ENCODE measurements at places on chromosomes 3 and 15.

DNA sequence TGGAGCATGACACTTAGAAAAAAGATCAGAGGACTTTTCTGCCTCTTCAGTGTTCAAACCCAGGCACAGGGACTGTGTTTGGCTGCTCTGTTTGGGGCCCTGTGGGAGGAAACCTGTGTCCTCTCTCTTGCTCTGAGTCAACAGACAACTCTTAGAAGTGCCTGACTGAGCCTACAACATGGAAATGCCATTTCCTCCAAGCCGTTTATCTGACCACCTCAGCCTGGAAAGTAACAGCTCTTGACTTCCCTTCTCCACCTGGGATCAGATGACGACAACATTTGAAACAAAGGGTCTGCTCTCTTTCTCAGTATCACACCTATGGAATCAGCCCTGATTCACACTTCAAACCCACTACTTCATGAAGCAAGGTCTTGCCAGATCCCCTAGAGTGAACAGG lies 91.3 kb upstream of the CTDSPL start:
- H3K4me3 ChIP-seq = no peak overlapping the region
- H3K27ac ChIP-seq = no peak overlapping the region
- no peaks in the 10 kb centered on the region for H3K36me3 ChIP-seq
- peaks cover 11% of the 10 kb centered on the region for H3K27me3 ChIP-seq
- DNase-seq = no peak

- no peak for DNase-seq
- no peak overlapping the region for H3K4me3 ChIP-seq
- H3K27me3 ChIP-seq = peaks cover 14% of the 10 kb centered on the region
- no peaks in the 10 kb centered on the region for H3K4me1 ChIP-seq
- H3K36me3 ChIP-seq = no peaks in the 10 kb centered on the region
- no peak overlapping the region for H3K27ac ChIP-seq
Measured at GRCh38 chr15:88139936-88140335, 116.6 kb downstream of the NTRK3 start.

GRCh38 chr3:97662762-97663161 lies 101.8 kb upstream of the ARL6 start:
- no peak overlapping the region for H3K4me3 ChIP-seq
- no peak overlapping the region for H3K27ac ChIP-seq
- no peaks in the 10 kb centered on the region for H3K36me3 ChIP-seq
- peaks cover 9% of the 10 kb centered on the region for H3K27me3 ChIP-seq

- no peak overlapping the region for H3K4me3 ChIP-seq
- no peak for DNase-seq
- no peak overlapping the region for H3K27ac ChIP-seq
- no peaks in the 10 kb centered on the region for H3K4me1 ChIP-seq
- no peaks in the 10 kb centered on the region for H3K36me3 ChIP-seq
Measured at GRCh38 chr15:68717951-68718350, 102.7 kb downstream of the ANP32A start.

DNA sequence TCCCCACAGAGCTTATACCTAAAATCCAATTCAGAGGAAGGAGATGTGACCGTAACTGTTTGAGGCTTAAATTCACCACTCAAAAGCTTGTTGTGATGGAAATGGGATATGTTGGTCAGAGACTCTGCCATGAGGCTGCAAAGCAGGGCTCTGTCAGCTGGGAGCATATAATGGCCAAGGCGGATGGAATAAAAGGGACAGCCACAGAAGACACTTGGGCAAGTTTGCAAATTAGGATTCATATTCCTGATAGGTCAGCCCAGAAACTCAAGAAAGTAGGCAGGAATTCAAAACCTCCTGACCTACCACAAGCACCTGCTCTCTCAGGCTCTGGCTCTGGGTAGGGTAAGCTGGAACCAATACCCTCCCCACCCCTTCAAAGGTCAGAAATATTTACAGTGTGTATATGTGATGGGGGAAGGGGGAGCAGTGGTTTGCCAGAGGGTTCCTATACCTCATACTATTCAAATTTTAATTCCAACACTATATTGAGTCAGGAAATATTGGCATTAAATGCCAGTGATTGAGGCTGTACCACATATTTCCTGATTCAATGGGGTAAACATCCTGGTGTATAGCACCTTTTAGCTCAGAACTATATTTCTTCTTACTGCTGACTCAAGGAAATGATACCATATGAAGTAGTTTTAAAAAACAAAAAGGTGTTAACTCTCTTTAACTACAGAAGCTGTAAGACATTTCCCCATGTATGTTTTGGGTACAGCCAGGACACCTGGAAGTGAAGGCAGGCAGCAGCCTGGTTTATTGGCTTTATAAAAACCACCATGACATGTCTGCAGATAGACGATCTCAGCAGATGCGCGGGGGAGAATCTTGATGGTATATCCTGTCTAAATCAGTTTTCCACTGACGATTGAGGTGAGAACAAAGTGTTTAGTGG lies 19.2 kb downstream of the FYCO1 start:
- H3K27me3 ChIP-seq = no peaks in the 10 kb centered on the region
- peaks cover 86% of the 10 kb centered on the region for H3K36me3 ChIP-seq
- H3K27ac ChIP-seq = peak overlapping the region; percentile 58
- no peak overlapping the region for H3K4me3 ChIP-seq
- H3K4me1 ChIP-seq = peaks cover 88% of the 10 kb centered on the region

DNA sequence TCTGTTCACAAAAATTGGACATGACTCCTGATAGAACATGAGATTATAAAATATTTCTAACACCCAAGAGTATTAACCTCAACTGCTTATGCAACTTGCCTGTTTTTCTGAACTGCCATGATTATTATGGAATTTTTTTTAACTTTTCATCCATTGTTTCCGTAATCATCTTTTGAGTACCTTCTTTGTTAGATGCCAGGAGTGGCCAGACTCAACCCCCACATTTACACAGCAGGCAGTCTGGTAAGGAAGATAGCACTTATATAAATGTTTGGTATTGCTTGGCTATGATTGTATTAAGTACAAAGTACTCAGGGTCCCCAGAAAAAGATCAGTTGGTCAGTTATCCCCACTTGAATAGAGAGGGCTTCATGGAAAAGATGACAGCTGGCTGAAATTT lies 74.3 kb downstream of the CRYBG3 start:
- H3K27me3 ChIP-seq = no peaks in the 10 kb centered on the region
- H3K27ac ChIP-seq = no peak overlapping the region
- H3K4me3 ChIP-seq = no peak overlapping the region
- H3K4me1 ChIP-seq = peaks cover 1% of the 10 kb centered on the region
- no peak for DNase-seq

GRCh38 chr3:152203652-152204051 lies 65.1 kb upstream of the MBNL1 start:
- peaks cover 3% of the 10 kb centered on the region for H3K36me3 ChIP-seq
- no peak for DNase-seq
- no peaks in the 10 kb centered on the region for H3K27me3 ChIP-seq
- H3K27ac ChIP-seq = peak overlapping the region; percentile 90
- H3K4me1 ChIP-seq = peaks cover 66% of the 10 kb centered on the region

DNA sequence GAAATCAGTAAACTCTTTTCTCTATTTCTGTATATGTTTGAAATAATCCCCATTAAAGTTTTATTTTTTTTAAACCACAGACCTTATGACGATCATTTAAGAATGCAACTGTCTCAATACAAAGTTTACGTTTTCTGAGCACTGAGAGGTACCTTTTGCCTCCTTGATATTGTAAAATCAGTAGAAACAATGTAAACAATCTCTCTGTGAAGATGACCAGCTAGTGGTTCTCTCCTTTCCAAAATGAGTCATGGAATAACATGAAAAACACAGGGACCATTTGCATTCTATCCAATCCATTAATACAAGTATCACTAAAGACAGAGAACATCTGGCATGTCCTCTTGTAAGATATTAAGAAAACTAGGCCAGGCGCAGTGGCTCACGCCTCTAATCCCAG lies 48.8 kb downstream of the RAD18 start:
- no peak overlapping the region for H3K4me3 ChIP-seq
- no peak overlapping the region for H3K27ac ChIP-seq
- peaks cover 77% of the 10 kb centered on the region for H3K36me3 ChIP-seq
- no peaks in the 10 kb centered on the region for H3K27me3 ChIP-seq
- DNase-seq = no peak

Measured in activated T-cell treated with anti-CD3 and anti-CD28 coated beads, Interleukin-2, amount 50 U/mL, for 24 hours (primary cell).